ENCODE measurements at places on chromosomes 3 and 15. TPM values are rescaled to one million over a fixed set of nuclear protein-coding genes. Genes with fewer than 3 reads are reported as not detected.

DNA sequence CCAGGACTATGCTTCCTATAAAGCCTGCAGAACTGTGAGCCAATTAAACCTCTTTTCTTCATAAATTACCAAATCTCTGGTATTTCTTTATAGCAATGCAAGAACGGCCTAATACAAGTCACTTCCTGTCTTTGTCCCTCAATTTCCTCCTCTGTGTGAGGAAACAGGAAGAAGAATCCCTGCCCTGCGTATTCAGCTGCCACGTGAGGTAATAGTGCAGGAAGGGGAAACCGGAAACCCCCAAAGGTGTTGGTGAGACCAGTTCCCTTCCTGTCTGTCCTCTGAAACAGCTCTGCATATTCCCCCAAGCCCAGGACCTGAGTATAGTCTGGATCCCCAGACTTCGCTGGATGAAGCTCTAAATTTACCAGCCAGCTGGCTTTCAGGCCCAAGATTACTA lies 18.1 kb upstream of the PTPN23 start:
- peaks cover 39% of the 10 kb centered on the region for H3K36me3 ChIP-seq
- peaks cover 28% of the 10 kb centered on the region for H3K27me3 ChIP-seq
- H3K4me1 ChIP-seq: peaks cover 19% of the 10 kb centered on the region
- peak overlapping the region; percentile 99 for H3K27ac ChIP-seq
- DNase-seq: peak; percentile 52

GRCh38 chr3:179391906-179392305 lies 44.4 kb downstream of the MFN1 start:
- no peaks in the 10 kb centered on the region for H3K4me1 ChIP-seq
- DNase-seq: no peak
- no peak overlapping the region for H3K27ac ChIP-seq
- H3K4me3 ChIP-seq: no peak overlapping the region
- H3K27me3 ChIP-seq: no peaks in the 10 kb centered on the region

- no peaks in the 10 kb centered on the region for H3K4me1 ChIP-seq
- H3K27ac ChIP-seq: no peak overlapping the region
Measured at GRCh38 chr15:88995449-88995848, 82.3 kb upstream of the MFGE8 start.

- H3K36me3 ChIP-seq: peaks cover 43% of the 10 kb centered on the region
- no peak for DNase-seq
- no peak overlapping the region for H3K4me3 ChIP-seq
- H3K27ac ChIP-seq: no peak overlapping the region
Measured at GRCh38 chr3:39413691-39414420, 7.3 kb downstream of the RPSA start.

DNA sequence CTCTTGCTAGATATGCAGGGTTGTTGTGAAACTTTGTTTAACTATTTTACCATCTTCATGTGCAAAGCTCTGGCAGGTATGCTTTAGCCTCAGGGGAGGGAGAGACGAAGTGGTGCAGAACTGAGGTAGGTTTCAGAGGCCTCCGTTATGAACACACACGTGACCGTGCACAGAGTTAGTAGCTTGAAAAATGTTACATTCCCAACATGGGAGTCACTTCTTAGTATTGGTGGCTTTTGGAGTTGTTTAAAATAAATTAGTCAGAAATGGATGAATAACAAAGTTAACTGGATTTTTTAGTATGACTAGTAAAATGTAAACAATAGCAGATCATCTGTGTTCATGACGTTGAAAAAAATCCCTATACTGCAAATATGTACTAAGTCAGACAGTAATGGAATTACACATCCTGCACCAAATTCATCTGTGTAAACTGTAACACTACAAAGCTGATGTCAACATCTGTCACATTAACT lies 279.6 kb downstream of the KLF13 start:
- H3K4me1 ChIP-seq: peaks cover 14% of the 10 kb centered on the region
- no peak overlapping the region for H3K4me3 ChIP-seq
- no peak for DNase-seq
- H3K36me3 ChIP-seq: no peaks in the 10 kb centered on the region

DNA sequence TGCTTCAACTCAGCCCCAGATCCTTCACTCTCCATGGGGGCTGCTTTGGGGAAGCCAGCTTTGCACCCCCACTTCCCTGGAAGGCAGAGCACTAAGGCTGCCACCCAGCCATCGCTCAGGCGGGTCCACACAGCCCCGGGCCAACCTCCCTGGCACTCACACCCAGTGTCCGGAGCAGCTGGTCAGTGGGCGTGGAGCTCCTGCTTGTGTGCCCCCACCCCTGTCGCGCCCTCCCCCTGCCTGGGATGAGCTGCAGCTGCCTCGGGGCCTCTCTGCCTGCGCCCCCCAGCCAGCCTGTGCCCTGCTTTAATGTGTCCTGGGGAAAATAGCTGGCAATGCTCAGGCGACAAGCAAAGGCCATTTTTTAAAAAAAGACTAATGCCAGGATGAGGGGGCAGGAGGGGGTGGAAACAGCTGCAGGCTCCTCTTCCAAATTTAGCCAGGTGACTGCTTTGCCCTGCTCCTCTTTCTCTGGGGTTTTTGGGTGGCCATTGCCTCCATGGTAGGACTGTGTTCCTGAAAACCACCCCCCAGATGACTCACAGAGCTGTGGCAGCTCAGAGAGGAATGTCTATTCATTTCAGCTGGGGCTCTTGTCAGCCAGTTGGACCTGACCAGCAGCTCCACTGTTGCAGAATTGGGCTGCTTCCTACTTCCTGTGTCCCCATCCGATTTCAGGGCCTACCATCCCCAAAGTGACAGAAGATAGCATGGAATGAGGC lies 65.0 kb downstream of the CEMIP start:
- no peak overlapping the region for H3K27ac ChIP-seq
- H3K4me1 ChIP-seq: peaks cover under 1% of the 10 kb centered on the region
- no peak for DNase-seq

DNA sequence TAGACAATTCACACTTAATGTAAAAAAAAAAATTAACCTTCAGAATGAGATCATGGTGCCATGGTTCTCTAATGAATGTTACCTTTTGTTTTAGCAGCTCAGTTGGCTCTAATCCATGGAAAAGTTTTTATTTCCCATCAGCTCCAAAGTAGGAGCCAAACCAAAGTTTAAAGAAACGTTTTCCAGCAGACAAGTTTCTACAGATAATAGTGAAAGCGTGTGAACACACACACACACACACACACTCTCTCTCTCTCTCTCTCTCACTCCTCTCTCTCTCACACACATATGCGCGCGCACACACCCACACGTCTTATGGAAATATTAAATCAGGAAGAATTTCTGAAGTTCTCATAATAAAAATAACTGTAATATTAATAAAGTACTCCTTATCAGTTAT lies 46.9 kb downstream of the MBNL1 start:
- H3K27me3 ChIP-seq: no peaks in the 10 kb centered on the region
- H3K36me3 ChIP-seq: no peaks in the 10 kb centered on the region
- H3K4me3 ChIP-seq: no peak overlapping the region
- no peak for DNase-seq
- H3K4me1 ChIP-seq: peaks cover 16% of the 10 kb centered on the region
- H3K27ac ChIP-seq: no peak overlapping the region

DNA sequence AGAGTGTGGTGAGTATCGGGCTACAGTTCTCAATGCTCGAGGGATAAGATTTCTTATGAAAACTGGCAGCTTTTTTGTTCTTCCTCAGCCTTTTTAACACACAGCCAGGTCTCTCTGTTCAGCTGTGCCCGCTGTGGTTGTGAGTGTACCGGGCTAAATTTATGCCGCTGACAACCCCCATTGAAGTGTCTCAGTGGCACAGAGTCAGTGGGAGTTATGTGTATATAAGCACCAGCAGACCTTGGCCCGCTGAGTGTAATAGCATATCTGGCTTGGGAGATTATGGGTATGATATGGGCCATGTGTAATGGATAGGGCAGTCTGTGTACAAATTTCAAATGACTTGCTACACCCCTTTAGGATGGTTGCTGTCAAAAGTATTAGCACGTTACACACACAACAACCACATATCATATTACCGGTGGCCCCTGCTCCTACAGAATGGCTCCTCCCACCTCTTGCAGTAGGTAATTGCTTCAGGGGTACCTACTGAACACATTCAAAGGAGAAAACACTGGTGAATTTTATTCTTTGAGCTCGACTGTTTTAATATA lies 26.9 kb upstream of the NR2F2 start:
- no peak overlapping the region for H3K27ac ChIP-seq
- no peaks in the 10 kb centered on the region for H3K36me3 ChIP-seq
- no peaks in the 10 kb centered on the region for H3K27me3 ChIP-seq
- H3K4me3 ChIP-seq: no peak overlapping the region
- DNase-seq: no peak

- H3K27me3 ChIP-seq: no peaks in the 10 kb centered on the region
- no peak overlapping the region for H3K4me3 ChIP-seq
- H3K4me1 ChIP-seq: no peaks in the 10 kb centered on the region
- no peak overlapping the region for H3K27ac ChIP-seq
Measured at GRCh38 chr3:39398700-39399099, 7.8 kb upstream of the RPSA start.

GRCh38 chr3:14831916-14832450 lies 13.2 kb downstream of the FGD5 start:
- H3K27me3 ChIP-seq: peaks cover 9% of the 10 kb centered on the region
- peaks cover 73% of the 10 kb centered on the region for H3K4me1 ChIP-seq
- no peak for DNase-seq
- H3K27ac ChIP-seq: no peak overlapping the region
- peaks cover 66% of the 10 kb centered on the region for H3K36me3 ChIP-seq

Gene IL17RB
- 0.33 TPM for total RNA-seq

Gene TUSC2
- 36.4 TPM for total RNA-seq

Gene PFKFB4
- 11.5 TPM for total RNA-seq

Gene LRRC31
- total RNA-seq: 0.23 TPM

Gene HERC2
- 84.6 TPM for total RNA-seq

Gene SEC62
- 89.3 TPM for total RNA-seq

Gene CDHR4
- total RNA-seq: 1.1 TPM

All from endothelial cell (in vitro differentiated cells).